ENCODE measurements at places on chromosomes 6 and 20.

DNA sequence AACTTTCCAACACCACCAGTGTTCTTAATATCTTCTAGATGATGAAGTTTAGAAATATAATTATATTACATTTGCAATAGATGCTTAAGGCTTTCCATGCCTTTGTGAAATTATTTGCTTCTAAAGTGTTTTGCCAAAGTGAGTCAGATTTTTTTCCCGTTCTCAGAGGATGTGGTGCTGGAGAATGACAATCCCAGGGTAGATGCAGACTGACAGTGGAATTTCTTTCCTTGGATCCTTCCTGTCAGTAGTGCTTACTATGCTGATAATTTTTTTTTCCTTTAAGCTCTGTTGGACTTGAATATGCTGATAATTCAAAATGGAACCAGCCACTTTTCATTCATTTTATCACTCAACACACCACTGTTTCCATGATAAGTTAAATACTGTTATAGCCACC is 59.9 kb upstream of the SOX4 start:
- no peak for DNase-seq

DNA sequence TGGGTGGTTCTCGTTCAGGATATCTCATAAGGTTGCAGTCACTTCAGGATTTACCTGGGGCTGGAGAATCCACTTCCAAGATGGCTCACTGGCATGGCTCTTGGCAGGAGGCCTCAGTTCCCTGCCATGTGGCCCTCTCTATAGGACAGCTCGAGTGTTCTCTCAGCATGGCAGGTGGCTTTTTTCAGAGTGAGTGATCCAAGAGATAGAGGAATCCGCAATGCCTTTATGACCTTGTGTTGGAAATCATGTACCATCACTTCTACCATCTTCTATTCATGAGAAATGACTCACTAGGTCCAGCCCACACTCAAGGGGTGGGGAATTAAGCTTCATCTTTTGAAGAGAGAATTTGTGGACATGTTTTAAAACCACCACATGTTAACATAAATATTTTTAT is 37.8 kb downstream of the PPP1R16B start:
- DNase-seq: peak; percentile 21

GRCh38 chr6:43739642-43740091 is 30.3 kb upstream of the VEGFA start:
- no peak for DNase-seq

DNA sequence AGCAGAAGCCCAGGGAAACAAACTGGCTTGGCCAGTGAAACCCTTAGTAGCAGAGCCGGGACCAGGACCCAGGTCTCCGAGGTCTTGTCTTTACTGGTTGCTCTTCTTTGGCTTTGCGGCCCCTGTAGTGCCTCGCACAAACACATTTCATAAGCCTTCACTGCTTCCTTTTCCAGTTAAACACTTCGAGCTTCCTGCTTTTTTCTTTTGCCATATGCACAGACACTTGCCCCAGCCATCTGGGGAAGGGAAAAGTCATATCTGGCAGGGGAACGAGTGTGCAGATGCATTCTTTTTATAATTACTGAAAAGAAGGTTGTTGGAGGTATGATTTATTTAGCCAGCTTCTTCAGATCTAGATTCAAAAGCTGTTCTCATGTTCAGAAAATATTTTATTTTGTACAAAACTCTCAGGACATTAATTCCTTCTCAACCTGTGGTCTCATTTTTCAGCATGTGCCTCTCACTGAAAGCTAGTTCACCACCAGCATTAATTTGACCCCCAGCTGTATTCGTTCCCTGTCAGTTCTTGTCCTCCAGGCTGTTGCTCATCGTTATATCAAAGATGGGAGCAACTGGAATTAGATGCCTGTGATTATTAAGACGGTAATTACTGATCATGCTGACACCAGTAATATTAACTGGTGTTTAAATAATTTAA is 19.2 kb downstream of the KLHL32 start:
- no peak for DNase-seq

DNA sequence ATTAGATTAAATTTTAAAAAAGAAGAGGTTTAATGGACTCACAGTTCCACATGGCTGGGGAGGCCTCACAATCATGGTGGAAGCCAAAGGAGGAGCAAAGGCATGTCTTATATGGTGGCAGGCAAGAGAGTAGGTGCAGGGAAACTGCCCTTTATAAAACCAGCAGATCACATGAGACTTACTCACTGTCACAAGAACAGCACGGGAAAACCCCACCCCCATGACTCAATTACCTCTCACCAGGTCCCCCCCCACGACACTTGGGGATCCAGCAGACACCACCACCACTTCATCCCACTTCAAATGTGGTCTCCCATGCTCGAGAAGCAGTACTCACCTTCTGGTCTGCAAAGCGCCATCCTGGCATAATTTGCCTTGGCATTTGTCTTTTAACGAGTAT is 24.6 kb downstream of the MTFR2 start:
- DNase-seq: peak; percentile 7

GRCh38 chr20:42779216-42779615 is 410.5 kb downstream of the PTPRT start:
- DNase-seq: no peak

GRCh38 chr20:62601172-62601571 is 41.1 kb upstream of the SLCO4A1 start:
- DNase-seq: no peak

DNA sequence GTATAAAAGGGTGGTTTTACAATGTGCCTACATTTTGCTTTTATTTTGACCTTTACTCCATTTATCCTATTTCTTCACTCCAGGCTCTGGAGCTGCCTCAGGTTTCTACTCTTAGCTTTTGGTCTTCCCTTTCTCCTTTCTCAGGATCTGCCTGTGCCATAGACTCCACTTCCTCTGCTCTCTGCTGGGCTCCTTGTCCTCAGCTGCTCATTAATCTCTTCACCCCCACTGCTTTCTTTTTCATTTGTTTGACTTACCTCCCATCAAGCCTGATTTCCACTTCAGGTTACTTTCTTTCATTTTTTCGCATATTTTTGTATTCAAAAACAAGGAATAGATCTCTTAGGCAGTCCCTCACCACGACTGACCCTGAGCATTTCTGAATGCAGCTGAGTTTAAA is 106.8 kb downstream of the COL19A1 start:
- DNase-seq: no peak

- no peak for DNase-seq
These were observed 36.0 kb upstream of the SMIM29 start for GRCh38 chr6:34284563-34285447.

GRCh38 chr6:7434672-7435071 is 45.1 kb downstream of the RIOK1 start:
- DNase-seq: no peak

GRCh38 chr6:157104803-157105202 is 218.5 kb downstream of the TMEM242 start:
- no peak for DNase-seq

GRCh38 chr6:156160007-156160794 is 617.0 kb upstream of the ARID1B start:
- no peak for DNase-seq

DNA sequence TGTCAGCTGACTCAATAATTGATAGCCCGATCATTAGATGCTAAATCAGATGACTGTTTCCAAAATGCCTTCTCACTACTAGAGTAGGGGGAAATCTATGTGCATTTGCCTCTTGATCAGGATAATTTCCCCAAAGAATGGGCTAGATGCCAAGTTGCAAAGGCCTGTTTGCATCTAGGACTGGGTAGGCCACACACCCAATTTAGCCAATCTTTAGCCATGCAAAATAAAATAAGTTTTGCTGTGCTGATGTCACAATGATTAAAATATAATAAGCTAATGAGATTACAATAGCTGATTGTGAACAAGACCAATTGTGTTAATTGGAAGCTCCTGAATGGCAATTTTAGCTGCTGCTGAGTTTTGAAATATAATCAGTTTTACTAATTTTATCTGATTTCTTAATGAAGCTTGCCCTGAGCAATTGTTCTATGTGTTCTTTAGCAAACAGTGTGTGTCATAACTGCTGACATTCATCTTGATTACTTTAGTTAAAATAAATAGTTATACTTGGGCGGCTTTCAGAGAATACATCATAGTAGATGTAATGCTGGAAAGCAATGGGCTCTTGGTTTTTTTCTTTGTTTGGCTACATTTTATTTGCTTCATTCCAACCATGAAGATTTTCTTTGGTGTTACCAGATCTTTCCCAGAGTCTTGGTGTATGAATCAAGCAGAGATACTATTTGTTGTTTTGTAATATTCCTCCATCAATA is 973.2 kb upstream of the SLC35B3 start:
- no peak for DNase-seq

GRCh38 chr6:157645201-157645795 is 177.7 kb upstream of the SNX9 start:
- no peak for DNase-seq

GRCh38 chr6:16466800-16467553 is 228.6 kb downstream of the GMPR start:
- DNase-seq: no peak

DNA sequence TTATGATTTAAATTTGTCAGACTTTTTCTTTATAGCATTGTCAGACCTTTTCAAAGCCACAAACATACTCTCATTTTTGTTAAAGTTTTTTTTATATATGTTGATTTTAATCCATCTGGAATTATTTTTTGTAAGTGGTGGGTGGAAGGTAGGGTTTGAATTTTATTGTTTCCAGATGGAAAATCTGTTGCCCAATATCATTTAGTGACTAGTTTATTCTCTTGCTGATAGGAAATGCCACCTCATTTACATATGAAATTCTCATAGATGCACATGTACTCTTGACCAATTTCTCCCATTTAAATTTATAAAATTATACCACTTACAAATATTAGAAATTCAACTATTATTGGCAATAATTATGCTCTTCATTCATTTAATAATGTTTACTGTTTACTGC is 52.1 kb upstream of the PLCB1 start:
- DNase-seq: no peak

DNA sequence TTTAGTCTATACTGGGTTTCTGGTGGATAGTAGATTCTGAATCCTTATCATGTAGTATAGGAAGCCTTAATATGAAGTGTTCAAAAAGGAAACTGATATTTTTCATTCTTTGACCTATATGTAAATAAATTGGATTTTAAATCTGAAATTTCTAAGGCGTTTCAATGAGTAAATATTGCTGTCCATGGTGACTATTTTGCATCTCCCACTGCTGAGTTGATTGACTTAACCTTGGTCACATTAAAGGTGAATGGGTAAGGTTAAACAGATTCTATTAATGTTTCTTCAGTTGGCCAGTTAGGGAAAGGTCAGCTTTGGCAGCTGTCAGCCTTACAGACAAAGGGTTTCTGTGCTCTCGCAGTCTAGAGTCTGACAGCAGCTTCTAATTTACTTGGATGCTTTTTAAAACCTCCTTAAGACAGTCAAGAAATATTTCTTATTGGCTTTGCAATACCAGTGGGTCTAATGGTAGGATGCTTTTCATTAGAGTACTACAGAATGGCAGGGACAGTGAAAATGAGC is 24.8 kb downstream of the PRIM2 start:
- no peak for DNase-seq

- DNase-seq: no peak
These were observed 465.2 kb upstream of the CITED2 start for GRCh38 chr6:139839506-139840156.

GRCh38 chr20:45937765-45938164 is 3.3 kb downstream of the PCIF1 start:
- DNase-seq: no peak

- no peak for DNase-seq
These were observed 34.0 kb upstream of the PI16 start for GRCh38 chr6:36920546-36920945.

DNA sequence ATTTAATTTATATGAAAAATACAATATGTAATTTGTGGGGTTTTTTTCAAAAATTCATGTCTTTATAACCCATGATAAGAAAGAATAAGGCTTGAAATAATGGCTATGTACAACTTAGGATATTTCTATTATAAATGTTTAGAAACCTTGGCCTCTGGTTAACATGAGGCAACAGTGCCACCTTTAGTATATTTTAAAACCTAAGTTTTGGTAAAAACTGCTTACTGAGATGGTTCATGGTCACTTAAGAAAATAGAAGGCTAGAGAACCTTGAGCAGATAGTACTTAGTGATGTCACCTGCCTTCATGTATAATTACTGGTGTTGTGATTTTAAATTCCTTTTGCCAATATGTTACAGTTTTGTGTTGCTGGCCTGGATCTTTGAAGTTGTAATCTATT is 176.4 kb downstream of the ADGB start:
- no peak for DNase-seq

DNA sequence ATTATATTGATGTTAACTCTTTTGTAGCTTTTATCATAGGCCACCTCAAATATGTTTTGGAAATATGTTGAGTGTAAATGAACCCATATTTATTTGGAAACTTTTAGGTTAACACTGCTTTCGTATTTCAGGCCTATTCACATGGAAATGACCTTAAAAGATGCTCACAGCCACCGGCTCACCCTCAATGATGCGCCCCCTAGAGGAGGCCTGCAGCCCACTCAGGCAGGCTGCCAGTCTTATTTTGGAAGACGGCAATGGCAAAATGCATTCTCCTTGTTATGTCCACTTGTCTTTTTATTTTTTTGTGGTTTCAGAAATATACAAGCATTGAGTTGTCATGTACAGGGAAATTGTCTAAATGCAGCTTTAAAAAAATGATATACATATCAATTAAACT is 869.7 kb downstream of the PHF3 start:
- no peak for DNase-seq

DNA sequence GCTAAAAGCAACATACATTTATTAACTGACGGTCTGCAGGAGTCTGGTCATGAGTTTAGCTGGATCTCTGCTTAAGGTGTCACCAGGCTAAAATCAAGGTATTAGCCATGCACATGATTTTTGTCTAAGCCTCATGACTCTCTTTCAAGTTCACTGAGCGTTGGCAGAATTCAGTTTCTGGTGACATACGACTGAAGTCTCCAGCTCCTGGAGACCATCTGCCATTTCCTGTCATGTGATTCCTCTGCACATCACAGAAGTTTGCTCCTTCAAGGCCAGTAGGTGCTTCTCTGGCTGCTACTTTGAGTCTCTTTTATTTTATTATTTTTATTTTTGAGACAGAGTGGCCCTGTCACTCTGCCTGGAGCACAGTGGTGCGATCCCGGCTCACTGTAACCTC is 148.4 kb upstream of the EYA4 start:
- no peak for DNase-seq

DNA sequence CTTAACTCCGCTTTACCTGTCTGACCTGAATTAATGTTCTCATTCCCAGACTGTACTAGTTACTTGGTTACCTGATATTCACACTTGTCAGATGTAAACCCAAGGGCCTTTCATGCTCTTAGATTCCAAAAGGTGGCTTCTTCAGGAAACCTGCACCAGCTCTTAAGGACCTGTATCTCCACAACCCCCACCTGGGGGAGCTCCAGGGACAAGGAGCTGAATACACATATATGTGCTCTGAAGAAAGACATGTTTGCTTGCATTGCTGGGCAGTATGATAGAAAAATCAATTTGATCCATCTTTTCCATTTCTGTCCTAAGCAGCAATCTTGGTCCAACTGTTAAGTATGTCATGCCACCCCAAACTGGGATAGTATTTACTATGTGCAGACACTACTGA is 64.8 kb upstream of the POU3F2 start:
- DNase-seq: no peak

GRCh38 chr6:71444222-71444621 is 155.6 kb downstream of the OGFRL1 start:
- no peak for DNase-seq

Data from activated gamma-delta T cell treated with anti-CD3 and anti-CD28 coated beads, Interleukin-2, amount 50 U/mL, for 16 hours (primary cell).